ENCODE measurements at places on chromosomes 6 and 20. TPM values are rescaled to one million over a fixed set of nuclear protein-coding genes. Genes with fewer than 3 reads are reported as not detected.

NFS1 gene
- total RNA-seq = 35.1 TPM

GRCh38 chr6:160030103-160030502, 61.2 kb downstream of the IGF2R start:
- ATAC-seq = peak; percentile 93

GRCh38 chr20:59515013-59515905, 89.1 kb upstream of the PHACTR3 start:
- peak; percentile 70 for ATAC-seq

DNA sequence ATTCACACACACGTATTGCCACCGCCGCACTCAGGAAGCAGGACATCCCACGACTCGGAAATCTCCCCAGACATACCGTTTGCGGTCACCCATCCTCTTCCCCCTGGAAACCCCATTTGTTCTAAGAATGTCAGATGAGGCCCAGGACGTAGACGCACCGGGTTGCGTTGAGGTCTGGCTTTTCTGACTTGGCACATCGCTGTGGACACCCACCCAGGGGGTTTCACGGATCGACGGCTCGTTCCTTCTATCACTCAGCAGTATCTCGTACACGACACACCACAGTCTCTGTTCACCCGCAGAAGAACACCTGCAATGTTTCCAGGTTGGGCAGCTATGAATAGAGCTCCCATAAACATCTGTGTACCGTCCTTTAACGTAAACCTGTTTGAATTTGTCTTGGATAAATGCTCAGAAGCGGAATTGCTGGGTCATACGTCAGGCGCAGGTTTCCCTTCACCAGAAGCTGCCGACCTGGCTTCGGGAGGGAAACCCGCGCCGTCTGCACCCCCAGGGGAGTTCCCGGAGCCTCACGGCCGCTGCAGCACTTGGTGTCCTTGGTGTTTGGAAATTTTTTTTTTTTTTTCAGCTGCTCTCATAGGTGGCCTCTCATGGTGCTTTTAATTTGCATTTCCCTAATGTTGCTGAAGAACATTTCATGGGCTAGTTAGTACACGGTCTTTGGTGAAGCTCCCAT, 9.3 kb upstream of the EEF1A2 start:
- no peak for ATAC-seq

DNA sequence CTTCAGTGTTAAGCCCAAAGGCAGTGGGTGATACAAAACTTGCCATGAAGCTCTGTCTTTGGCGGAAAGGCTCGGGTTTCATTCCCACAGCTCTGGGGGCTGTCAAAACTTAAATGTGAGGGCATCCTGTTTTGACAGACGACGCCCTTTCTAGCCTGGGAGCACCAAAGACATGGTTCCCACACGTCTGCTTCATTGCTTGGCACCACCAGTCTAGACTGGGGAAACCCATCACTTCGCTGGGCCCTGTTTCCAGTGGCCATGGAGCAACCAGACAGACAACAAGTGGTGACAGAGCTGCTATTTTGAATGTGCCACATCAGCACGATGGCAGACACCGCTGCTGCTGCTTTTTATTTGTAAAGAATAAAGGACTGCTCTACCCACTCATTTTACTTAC, 127.5 kb downstream of the SASH1 start:
- ATAC-seq = no peak

- ATAC-seq = no peak
Observed at GRCh38 chr6:2982426-2983117, 11.2 kb upstream of the SERPINB6 start.

Measured in gastroesophageal sphincter (tissue), 4 donors.